Left lung (tissue), 14 donors: ENCODE measurements at places on chromosomes 5 and 9. TPM values are rescaled to one million over a fixed set of nuclear protein-coding genes. Genes with fewer than 3 reads are reported as not detected.

- DNase-seq = no peak
Measured at GRCh38 chr9:18786196-18786595, 246.8 kb downstream of the SAXO1 start.

GRCh38 chr5:170474489-170475274 is 29.1 kb upstream of the KCNIP1 start:
- DNase-seq = no peak

GRCh38 chr5:142079306-142079721 is 29.3 kb upstream of the NDFIP1 start:
- DNase-seq = no peak

DNA sequence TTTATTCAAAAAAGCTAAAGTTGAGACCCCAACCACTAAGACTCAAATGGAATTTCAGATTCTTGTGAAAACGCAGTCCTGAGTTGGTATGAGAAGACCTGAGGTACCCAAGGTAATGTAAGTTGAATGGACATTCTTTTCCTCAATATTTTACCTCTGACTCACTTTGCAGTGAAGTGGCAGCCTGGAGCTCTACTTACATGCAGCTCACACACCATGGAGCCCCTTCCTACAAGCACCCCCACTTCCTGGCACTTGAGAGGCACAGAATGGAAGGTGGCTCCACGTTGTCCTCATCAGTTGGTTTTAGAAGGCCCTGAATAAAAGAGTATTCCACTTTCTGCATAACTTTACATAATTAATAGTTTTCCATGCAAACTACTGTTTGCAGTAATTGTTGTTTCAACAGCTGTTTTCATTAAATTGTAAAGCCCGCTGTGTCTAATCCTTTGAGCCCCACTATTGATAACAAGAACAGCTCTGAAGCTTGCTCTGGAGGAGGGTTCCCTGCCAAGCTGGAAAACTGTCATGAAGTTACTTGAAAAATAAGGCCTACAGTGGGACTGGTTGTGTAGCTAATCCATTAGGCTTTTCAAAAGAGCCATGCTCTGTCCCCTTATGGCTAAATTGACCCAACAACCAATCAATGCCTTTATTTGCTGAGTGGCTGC is 102.2 kb upstream of the SPATA31D4 start:
- DNase-seq = no peak

Gene SCGB3A1
- polyA plus RNA-seq = 3.1 TPM

DNA sequence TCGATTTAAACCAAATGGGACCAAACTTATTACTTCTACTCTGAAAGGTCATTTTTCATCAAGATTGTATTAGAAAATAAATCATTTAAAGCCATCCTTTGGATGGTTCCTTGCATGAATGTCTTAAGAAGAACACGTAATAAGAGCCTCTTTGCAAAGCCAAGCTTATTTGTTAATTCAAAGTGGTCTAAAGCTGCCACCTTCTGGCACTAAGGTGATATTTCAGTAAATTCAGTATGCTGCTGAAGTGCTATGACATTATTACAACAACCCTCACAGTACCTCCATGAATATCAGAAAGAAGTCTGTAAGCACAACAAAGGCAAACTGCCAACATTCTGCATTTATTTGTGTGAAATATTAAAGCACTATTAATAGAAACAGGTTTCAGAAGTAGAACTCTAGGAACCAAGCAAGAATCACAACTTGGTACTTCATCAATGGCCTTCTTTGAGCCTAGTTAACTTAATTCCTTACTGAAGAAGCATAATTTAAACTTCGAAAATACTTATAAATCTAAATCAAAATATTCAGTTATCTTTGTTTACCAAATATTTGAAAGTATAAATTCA is 53.1 kb upstream of the TYRP1 start:
- DNase-seq = peak; percentile 36

GRCh38 chr9:131255676-131256197 is 20.6 kb downstream of the FAM78A start:
- DNase-seq = peak; percentile 55

DNA sequence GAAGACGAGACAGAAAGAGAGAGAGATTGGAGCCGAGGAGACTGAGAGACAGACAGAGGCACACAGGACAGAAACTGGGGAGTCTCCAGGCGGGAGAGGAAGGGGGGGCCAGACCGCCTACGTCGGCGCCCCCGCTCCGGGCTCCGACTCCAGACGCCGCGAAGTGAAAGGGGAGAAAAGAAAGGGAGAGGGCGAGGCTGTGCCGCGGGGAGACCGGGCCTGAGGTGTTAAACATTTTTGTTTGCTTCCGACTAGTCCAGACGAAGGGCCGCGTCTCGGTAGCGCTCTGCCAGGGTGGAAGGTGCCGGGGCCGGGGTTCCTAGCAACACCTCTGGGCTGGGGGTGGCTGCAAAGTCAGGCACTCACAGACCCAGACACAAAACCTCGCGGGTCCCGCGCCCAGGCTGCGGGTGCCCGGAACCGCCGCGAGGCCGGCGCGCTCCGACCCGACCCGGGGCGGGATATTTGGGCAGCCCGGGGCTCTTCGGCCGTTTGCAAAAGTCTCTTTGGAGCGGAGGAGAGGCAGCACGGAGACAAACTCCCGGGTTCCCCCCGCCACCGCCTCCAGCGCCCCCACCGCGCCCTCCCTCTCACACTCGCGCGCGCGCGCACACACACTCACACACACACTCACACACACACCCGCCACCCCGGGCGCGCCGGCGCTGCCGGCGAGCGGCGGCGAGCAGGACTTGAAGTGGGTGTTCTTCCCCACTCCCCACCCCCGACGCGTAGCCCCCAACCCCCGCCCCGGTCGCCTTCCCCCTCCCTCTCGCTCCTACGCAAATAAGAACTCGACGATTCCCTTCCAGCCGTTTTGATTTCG is 626 bp upstream of the FST start:
- peak; percentile 59 for DNase-seq

DNA sequence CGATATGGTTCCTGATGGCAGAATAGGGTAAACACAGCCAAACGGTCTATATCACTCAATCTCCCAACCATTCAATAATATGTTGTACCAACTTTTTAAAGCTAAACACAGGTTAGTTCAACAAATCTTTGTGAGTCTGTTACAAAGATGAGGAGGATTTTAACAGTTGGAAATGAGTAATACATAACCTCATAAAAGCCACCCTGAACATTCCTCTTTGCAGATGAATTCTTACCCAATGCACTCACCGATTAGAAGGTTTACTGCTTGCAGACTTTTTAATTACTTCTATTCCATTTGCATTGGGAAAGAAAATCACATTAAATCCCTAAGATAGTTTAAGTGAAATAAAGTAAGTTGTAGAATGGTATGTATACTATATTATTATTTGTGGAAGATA is 23.3 kb upstream of the TRMT10B start:
- DNase-seq = no peak

DNA sequence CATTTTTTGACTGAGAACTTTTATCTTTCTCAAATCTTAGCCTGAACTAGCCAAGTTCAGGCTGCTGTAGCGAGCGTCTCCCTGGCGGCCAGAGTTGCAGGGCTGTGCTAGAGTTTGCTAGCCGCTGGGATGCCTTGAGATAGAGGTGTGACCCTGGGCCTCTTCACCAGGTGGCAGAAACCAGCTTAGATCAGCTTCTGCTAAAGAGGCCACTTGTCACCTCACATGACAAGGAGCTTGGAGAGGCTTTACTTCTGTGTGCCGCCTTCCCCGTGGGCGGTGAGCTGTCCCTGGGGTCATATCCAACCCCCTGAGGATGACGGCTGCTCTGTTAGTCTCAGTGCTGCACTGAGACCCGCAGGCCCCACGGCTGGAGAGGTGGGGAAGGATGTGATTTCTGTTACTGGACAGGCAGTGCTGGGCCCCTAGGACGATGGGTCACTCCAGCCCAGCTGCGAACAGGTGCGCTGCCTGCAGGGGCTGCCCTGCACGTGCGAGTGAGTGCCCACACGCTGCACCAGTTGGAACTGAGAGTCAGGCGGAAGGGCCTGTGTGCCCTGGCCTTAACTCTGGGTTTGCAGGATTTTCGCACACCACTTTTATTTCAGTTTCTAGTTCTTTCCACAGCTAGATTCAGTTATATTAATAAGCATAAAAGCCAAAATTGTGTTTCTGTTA is 63.8 kb downstream of the EHMT1 start:
- DNase-seq = no peak

Gene ANKRD55
- 0.97 TPM for polyA plus RNA-seq

Gene TBCA
- polyA plus RNA-seq = 249 TPM

GRCh38 chr5:163463063-163463435 is 2.6 kb downstream of the HMMR start:
- no peak for DNase-seq

DNA sequence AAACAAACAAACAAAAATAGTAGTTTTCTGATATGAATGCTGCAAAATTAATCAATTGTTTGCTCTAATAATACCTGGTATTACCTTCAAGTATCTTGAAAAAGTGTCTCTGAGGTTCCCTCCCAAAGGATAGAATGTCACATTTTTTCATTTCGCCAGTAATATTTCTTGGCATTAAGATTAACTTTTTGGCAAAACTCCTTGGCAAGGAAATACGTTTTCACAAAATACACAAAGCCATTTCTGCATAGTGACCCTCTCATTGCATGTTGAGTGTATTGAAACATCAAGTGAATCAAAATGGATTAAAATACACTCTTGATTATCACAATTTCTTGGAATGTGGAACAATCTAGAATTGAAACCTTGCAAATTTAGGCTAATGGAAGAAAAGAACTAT is 230.5 kb downstream of the ATPSCKMT start:
- DNase-seq = no peak

GRCh38 chr5:30100148-30100713 is 1093.3 kb upstream of the CDH6 start:
- DNase-seq = no peak

Gene PCDHGC5
- polyA plus RNA-seq = 1.3 TPM

GRCh38 chr9:27425827-27426510 is 98.1 kb upstream of the IFNK start:
- no peak for DNase-seq

DNA sequence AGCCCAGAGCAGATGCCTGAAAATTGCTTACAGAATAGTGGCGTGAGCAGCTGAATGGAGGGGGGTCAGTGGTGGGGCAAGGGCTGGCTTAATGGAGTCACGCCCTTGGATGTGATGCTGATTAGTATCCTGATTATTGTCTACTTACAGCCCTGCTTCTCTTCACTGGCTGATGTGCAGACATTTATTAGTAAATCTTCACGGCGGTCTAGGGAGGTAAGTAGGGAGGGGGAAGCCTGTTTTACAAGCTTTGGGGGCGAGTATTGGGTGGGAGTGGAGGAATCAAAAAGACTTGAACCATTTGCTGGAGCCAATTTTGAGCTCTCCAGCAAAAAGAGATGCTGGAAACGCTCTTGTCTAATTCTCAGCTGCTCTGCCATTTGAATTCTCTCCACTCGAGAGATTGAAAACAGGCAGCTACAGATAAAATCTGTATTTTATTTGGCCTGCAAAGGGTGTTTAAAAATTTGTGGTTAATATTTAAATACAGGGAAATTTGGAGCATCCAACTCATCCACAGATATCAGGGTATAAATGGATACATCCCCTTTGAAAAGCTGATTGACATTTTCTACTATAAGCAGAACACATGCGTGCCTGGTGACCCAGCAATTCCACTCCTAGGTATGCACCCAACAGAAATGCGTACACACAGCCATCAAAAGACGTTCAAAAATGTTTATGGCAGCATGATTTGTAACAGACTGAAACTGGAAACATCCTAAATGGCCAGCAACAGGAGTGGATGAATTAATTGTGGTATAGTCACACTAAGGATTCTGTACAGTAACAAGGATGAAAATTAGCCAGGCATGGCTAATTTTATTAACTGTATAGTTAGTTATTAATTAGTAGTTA is 19.5 kb upstream of the ALDH1B1 start:
- DNase-seq = no peak

- DNase-seq = no peak
Measured at GRCh38 chr5:135826221-135826525, 8.3 kb upstream of the SLC25A48 start.

DNA sequence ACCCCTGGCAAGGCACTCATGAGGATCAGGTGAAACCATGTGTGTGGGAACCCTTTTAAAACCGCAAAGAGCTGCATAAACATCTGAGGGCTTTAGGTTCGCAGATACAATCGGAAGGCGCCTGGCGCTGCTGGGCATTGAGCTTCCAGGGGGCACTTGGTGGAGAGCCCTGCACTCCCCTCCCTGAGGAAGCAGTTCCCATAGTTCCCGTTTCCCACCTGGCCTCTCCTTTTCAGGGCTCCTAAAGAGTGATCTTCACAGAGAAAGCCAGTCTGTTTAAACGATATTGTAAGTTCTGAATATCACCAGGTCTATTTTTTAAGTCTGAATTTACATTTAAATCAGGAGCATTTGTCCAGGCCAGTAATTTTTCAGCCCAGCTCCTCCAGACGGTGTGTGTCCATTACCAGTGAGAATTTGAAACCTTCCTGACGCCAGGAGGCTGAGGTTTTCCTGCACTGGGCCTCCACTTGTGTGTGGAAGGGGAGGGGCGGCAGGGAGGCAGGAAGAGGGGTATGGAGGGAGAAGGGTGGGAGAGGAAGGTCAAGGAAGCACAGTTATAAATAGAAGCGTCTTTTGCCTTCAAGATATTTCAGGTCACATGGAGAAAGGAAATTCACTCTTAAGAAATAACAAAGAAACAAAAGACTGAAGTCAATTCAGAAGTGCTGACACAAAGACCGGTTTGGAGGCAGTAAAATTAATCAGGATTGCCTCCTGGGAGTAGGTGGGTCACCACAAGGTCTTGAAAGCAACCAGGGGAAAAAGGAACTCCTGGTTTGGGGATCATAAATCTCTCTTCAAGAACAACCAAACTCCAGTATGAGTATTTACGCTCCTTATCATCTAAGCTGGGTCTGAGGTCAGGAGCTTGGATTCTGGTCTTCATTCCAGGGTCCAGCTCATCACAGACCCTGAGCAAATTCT is 14.3 kb upstream of the MGAT1 start:
- no peak for DNase-seq

- peak; percentile 41 for DNase-seq
Measured at GRCh38 chr5:135834639-135835529, at the start of gene SLC25A48. SLC25A48 (plus strand) TSS chr5:135834663; CDS start chr5:135834848, 185 bp downstream.

DNA sequence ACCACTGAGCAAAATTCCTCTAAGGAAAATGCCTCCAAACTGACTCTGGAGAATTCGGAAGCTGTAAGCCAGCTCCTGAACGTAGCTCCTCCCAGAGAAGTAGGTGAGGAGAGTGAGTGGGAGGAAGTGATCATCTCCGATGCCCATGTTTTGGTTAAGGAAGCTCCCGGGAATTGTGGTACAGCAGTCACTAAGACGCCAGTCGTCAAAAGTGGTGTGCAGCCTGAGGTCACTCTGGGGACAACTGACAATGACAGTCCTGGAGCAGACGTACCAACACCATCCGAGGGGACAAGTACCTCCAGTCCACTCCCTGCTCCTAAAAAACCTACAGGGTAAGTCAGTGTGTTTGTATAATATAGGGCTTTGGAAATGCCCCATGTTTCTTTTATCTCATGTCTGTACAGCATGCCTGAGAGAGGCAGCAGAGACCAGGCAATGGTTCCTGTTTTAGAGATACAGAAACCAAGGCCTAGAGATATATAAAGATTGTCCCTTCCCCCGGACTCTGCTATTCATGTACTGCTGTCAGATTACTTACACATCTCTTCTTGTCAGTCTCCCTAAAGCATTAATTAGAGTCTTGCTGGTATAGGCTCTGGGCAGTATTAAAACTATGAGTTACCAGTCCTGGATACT is 23.9 kb downstream of the HMGXB3 start:
- no peak for DNase-seq

Gene BRINP1
- polyA plus RNA-seq = 0.11 TPM

GRCh38 chr9:91412941-91413340 is 10.7 kb downstream of the NFIL3 start:
- DNase-seq = no peak

Gene SOX30
- polyA plus RNA-seq = 0.14 TPM

GRCh38 chr9:96418920-96419690 is 935 bp upstream of the ZNF367 start:
- DNase-seq = peak; percentile 58
